ENCODE measurements at places on chromosomes 6 and 20.

DNA sequence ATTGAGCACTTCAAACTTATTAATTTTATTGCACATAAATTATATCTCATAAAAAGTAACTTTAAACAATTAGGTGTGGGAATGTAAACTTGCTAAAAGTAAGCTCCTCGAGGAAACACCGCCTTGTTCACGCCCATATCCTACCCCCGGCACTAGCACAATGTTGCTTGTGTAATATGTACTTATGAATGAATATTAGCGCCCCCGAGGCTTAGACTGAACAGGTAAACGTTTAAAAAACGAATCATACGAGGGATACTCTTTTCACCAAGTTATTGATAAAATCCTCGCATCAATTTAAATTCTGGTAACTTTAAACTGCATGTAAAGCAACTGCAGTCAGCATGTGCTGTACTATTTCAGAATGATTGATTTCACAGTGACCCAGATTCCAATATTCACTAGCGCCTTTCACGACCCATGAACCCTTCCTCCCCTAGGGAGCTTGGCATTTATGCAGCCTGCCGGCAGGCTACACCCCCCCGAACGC lies 637 bp downstream of the TFB1M start:
- peak; percentile 47 for DNase-seq

- peak; percentile 62 for DNase-seq
Observed at GRCh38 chr6:125858427-125859320, 67.9 kb downstream of the NCOA7 start.

GRCh38 chr6:126180585-126180984 lies 159.3 kb upstream of the CENPW start:
- DNase-seq: peak; percentile 83

DNA sequence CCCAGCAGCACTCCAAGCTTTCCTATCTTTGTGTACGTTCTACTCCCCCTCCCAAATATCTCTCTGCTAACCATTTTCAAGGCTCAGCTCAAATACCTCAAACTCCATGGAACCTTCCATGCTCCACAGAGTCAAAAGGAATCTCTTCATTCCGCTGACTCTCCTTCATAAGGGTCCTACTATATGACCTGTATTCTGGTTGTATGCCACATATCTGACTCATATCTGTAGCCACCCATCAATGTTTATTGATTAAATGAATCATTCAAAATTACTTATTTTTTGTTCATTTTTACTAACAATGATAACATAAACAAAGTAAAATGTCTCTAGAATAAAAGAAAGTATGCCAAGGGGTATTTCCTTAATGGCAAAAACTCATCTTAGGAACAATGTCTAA lies 123.2 kb downstream of the ARHGAP18 start:
- no peak for DNase-seq

- no peak for DNase-seq
Observed at GRCh38 chr20:58695084-58695722, 2.6 kb downstream of the NPEPL1 start.

GRCh38 chr6:140915103-140915502 lies 1217.6 kb upstream of the GJE1 start:
- DNase-seq: no peak

DNA sequence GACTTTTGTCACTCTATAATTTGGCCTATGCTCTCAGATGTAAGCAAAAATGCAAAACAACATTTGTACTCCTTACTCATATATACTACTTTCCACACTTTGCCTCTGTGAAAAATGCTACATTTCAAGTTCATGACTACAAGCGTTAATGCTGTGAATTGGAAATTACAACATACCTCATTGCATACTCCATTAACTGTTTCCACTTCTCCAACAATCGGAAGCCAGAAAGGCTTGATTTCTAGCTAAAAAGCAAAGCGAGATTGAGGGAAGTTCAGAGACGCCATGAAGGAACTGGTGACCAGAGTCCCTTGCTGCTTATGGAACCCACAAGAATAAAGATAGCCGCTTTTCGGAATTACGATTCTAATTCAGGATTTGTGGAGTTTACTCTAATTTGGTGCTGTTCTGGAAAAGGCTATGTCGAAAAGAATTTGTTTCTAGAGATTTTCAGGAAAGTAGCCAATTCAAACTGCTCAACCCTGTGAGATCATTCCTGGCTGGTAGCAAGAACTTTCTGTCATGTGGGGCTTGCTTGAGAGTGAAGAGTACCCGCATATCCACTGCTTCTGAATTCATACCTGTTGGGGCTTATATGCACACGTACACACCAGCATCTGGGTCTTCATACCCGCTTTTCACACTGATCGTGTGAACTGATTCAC lies 98.0 kb upstream of the CITED2 start:
- DNase-seq: no peak

DNA sequence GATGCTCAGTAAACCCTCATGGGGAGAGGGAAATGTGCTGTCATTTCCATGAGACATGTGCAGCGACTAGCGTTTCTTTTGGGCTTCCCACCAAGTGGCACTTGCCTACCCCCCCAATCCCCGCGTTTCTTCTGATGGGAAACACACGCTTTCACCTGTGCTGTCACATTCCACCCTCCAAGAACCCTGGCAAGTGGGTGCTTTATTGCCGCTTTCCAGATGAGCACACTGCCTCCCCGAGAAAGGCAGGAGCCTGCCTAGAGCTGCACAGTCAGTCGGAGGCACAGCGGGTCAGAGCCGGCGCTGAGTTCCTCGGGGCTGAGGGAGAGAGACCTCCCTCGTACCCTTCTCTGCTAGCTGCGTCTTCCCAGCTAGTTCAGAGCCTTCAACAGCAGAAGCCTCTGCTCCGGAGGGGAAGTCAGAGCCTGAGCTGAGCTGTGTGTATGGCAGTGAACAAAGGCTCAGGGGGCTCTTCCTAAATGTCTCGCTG lies 12.3 kb upstream of the CCDC167 start:
- DNase-seq: no peak

DNA sequence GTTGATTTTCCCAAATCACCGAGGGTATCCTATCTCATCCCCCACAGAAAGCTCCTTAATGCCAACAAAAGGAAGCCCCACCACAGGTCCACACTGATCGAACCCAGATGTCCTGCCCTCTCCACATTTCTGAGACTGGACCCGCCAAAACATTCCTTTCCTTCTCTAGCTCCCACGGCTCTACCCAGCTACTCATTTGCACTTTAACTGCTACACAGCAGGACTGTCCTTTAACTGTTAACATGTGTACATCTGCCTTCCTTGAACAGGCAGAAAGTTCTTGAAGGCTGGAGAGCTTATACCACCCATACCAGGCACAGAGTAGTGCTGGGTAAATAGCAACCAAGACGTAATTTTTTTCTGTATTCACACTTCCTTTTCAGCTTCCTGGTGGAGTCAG lies 68.6 kb downstream of the TRMT6 start:
- no peak for DNase-seq

GRCh38 chr20:32205843-32206759 lies 1.4 kb downstream of the PLAGL2 start:
- DNase-seq: no peak

GRCh38 chr6:165799391-165800153 lies 136.5 kb upstream of the PDE10A start:
- DNase-seq: no peak

DNA sequence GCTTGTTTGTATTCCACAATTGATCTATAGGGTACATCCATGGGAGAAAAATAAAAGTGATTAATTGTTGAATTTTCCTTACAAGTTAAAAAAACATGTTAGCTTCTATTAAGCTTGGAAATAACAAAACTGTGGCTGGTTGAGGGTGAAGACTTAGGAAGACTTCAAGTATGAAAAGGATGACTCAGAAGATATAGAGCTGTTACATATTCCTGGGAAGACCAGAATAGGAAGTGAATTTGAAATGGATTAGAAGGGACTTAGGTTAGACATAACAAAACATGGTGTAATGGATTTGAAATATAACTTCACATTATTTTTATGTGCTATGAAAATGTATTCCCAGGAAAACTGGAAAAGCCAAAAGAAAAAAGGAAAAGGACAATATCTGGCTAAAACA lies 732.2 kb downstream of the HDGFL1 start:
- no peak for DNase-seq

GRCh38 chr6:8546496-8546895 lies 111.2 kb upstream of the SLC35B3 start:
- DNase-seq: no peak

- peak; percentile 12 for DNase-seq
Observed at GRCh38 chr6:163459536-163459935, 45.0 kb downstream of the QKI start.

GRCh38 chr6:36035225-36035624 lies 7.6 kb downstream of the MAPK14 start:
- no peak for DNase-seq

All from ACHN (cell line).